Activated CD4-positive, alpha-beta T cell treated with anti-CD3 and anti-CD28 coated beads, Interleukin-2, amount 10 ng/mL, durations not matched to agents 24 days and 14 days (primary cell): ENCODE measurements at places on chromosomes 5 and 9. TPM values are rescaled to one million over a fixed set of nuclear protein-coding genes. Genes with fewer than 3 reads are reported as not detected.
A peak's percentile ranks its signal among the peaks of the same experiment; 100 is the strongest.

DNA sequence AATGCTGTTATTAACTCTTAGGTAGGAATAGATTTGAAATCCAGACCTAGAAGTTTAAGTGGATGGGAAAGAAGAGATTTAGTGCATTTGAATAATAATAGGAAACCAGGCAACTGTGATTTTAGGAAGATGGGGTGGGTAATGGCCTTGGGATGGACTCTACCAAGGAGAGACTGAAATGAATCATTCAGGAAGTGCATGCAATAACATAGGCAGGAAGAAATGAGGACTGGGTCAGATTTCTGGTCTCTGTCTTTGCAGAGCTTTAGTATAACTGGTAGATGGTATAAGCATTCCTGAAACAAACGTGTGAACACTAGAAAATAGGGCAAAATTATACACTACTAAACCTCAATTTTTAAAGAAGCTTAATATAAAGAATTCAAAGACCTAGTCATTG, 274.4 kb upstream of the CLINT1 start:
- no peaks in the 10 kb centered on the region for H3K4me1 ChIP-seq
- H3K27me3 ChIP-seq: no peaks in the 10 kb centered on the region
- no peak overlapping the region for H3K27ac ChIP-seq
- DNase-seq: no peak

GRCh38 chr5:20833081-20833627, 845.2 kb upstream of the CDH18 start:
- no peak overlapping the region for H3K27ac ChIP-seq
- no peaks in the 10 kb centered on the region for H3K4me1 ChIP-seq
- no peaks in the 10 kb centered on the region for H3K36me3 ChIP-seq

- H3K27ac ChIP-seq: no peak overlapping the region
- H3K4me3 ChIP-seq: no peak overlapping the region
- DNase-seq: no peak
Measured at GRCh38 chr5:37696190-37697021, 143.4 kb downstream of the GDNF start.

GRCh38 chr9:101372327-101373118, 12.3 kb downstream of the BAAT start:
- H3K4me3 ChIP-seq: no peak overlapping the region
- H3K27me3 ChIP-seq: peaks cover 4% of the 10 kb centered on the region
- no peak for DNase-seq
- H3K27ac ChIP-seq: no peak overlapping the region

- no peak overlapping the region for H3K4me3 ChIP-seq
- H3K36me3 ChIP-seq: no peaks in the 10 kb centered on the region
- DNase-seq: no peak
- no peaks in the 10 kb centered on the region for H3K27me3 ChIP-seq
- no peaks in the 10 kb centered on the region for H3K4me1 ChIP-seq
Measured at GRCh38 chr5:126056851-126057622, 366.2 kb upstream of the GRAMD2B start.

DNA sequence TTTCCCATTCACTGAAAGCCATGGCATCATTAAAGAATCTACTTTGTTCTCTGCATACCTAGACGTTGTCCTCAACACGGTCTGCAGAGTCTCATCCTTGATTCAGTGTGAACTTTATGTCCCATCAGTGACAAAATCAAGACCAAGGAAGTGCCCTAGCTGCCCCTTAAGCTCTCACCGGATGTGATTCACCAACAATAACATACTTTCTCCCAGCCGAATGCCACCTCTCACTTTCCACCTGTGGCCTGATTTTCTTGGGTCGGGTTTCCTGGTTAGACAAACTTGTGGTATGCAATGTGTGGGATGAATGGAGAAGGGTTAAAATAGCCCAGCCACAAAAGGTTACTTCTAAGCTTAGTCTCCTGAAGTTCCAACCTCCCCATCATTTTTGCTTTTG, 145.3 kb upstream of the PAPPA start:
- H3K4me1 ChIP-seq: no peaks in the 10 kb centered on the region
- H3K36me3 ChIP-seq: no peaks in the 10 kb centered on the region
- no peak overlapping the region for H3K27ac ChIP-seq
- DNase-seq: no peak
- no peaks in the 10 kb centered on the region for H3K27me3 ChIP-seq

GRCh38 chr5:42824347-42824976, 12.8 kb upstream of the SELENOP start:
- no peak overlapping the region for H3K4me3 ChIP-seq
- no peaks in the 10 kb centered on the region for H3K4me1 ChIP-seq
- H3K27me3 ChIP-seq: peaks cover 4% of the 10 kb centered on the region

DNA sequence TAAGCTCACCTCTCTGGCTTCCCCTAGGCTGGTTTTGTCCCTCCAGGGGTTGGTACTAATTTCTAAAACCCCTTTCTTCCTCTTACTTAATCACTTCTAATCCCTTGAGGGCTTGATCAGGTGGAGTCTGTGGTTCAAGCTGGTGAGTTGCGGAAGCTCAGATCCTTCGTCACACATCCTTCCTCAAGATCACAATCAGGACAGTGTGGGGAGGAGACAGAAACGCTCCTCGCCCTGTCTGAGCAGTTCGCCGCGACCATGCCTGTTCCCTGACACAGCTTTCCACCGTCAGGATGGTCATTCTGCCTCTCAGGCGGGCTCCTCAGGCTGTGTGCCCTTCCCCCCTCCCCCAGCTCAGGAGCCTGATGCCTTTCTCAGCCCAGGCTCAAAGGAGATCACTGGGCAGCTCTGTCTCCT, 24.3 kb downstream of the CPLX2 start:
- no peaks in the 10 kb centered on the region for H3K36me3 ChIP-seq
- H3K27me3 ChIP-seq: peaks cover 26% of the 10 kb centered on the region
- peak; percentile 88 for DNase-seq

DNA sequence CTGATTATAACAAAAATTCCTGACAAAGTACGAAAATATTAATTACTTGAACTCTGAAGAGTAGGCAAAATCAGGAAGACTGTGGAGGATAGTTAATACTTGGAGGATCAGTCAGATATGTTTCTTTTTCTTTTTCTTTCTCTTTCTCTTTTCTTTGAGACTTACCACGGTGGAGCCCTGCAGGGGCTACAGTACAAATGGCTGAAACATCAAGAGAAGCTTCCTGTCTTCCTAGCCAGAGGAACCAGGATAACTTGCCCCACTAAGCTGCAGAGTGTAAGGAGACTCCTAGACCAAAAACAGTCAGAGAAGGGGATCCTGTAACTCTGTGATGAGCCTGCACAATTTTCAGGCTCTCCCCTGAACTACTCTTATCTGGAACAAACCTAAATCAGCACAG, 324.6 kb upstream of the TYRP1 start:
- no peaks in the 10 kb centered on the region for H3K27me3 ChIP-seq
- no peak for DNase-seq
- no peak overlapping the region for H3K4me3 ChIP-seq
- no peak overlapping the region for H3K27ac ChIP-seq

The MELK gene
- total RNA-seq: 54.2 and 57.0 TPM in 2 replicates
